NCI-H446 (cell line): ENCODE measurements at places on chromosomes 2 and 18.
A peak's percentile ranks its signal among the peaks of the same experiment; 100 is the strongest.

GRCh38 chr2:202064171-202064880 lies 8.7 kb upstream of the KIAA2012 start:
- peak; percentile 96 for DNase-seq

DNA sequence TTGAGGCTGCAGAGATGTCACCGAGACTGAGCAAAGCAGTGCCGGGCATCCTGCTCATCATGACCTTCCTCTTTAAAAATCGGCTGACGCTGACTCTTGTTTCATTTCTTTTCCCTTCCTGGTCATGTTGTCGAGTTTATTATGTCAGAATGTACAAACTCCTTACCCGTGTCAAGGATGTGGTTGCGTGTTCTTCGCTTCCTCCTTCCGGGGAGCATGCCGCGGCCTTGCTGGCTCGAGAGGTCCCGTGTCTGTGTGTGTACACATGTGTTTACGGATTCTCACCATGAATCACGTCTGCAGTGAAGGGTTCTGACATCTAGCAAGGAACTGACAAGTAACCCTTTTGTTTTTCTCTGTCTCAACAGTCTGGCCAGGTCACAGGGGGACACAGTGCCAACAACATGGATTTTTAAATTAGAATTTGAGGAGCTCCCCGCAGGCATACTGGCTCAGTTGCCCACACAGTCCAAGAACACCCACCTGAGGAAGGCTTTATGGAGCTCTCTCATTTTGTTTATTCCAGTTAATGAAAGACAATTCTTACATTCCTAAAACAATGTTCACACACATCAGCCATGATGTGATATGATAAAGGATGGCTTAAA lies 60.2 kb downstream of the MYT1L start:
- no peak for DNase-seq

- no peak for DNase-seq
These were observed 208.0 kb downstream of the TWIST2 start for GRCh38 chr2:239055756-239056493.

DNA sequence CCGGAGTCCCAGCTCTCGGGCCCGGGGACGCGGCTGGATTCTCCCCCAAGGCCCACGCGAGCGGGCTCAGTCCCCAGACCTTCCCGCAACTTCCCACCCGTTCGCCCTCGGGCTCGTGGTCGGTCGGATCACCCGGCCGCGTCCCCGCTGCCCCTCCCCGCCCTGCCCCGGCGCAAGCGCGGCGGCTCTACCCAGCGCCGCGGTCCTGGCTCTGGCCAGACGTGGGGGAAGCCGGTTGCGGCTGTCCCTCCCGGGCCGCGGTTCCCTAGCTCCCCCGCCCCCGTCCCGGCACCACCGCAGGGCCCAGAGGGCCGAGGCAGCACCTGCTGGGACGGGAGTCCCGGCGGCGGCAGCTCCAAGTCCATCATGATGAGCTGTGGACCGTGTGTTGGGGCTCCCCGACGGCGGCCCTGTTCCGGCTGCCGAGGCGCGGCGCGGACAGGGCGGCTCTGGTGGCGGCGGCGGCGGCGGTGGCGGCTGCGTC lies 276 bp downstream of the NFE2L2 start:
- no peak for DNase-seq

- no peak for DNase-seq
These were observed 50.0 kb downstream of the KCNE4 start for GRCh38 chr2:223102040-223102400.
